ENCODE measurements at places on chromosomes 7 and 10. TPM values are rescaled to one million over a fixed set of nuclear protein-coding genes. Genes with fewer than 3 reads are reported as not detected.

DNA sequence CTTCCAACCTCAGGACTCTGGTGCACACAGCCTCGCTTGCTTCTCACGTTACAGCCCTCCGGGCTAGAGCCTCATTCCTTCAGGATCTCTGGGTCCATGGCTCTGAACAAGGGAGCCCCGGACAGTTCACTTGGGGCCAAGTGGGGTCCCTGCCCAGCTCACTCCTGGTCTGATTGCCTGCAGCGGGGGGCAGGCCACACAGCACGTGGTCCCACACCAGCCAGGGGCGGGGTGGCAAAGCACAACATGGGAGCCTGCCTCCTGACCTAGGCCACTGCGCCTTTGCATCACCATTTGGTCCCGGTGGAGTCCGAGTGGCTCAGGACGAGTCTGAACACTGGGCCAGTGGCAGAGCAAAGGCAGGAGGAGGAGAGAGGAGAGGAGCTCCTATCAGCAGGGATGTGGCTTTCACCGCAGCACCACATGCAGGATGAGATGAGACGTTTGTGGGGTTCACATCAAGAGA lies 13.4 kb upstream of the CRYGN start:
- DNase-seq = peak; percentile 8

DNA sequence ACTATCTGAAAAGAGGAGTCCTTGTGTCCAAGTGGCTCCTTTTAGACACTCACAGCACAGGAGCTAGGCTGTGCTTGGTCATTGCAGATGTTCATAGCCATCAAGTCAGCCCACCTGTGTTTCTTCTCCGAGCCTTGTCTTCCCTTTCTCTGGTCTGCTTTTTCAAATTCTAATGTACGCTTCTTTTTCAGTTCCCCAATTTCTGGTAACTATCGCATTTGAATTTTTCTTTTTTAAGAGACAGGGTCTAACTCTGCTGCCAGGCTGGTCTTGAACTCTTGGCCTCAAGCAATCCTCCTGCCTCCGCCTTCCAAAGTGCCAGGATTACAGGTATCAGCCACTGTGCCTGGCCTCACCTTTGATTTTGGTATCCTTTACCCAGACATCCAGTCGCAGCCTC lies 18.9 kb downstream of the APBB1IP start:
- DNase-seq = peak; percentile 15

GRCh38 chr7:4712281-4713182 lies 30.4 kb downstream of the FOXK1 start:
- peak; percentile 36 for DNase-seq

DNA sequence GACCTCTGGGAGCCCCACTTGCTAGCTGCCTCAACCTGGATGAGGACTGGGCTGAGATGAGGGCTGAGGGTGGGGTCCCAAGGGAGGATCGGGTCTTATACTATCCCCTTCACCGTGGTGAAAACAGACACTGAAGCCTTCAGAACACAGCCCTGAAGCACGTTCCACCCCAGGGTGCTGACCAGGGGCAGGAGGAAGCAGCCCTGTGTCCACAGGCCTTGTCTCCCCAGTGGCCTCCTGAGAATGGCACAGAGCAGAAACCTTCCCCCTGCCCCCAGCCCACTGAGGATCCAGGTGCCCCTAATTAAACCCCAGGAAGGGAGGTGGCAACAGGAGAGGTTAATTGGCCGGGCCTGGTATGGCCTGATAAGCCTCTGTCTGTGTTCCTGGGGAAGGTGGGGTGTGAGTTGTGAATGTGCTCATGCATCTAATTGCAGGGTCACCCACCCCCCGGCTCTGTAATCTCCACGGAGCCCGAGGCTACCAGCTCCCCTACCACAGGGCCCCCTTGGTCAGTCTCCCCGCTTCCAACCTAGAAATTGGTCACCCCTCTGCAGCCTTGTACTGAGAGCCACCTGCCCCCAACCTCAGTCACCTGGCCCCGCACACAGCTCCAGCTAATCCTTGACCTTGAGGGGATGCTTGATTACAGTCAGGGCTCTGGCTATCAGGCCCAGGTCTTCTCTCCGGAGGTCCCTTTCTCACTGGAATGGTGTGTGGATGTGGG lies 159.0 kb upstream of the UNC5B start:
- DNase-seq = no peak

- DNase-seq = no peak
Measured at GRCh38 chr7:125423458-125424155, 494.0 kb upstream of the POT1 start.

GRCh38 chr7:100826514-100827329 lies 601 bp downstream of the EPHB4 start:
- DNase-seq = no peak

DNA sequence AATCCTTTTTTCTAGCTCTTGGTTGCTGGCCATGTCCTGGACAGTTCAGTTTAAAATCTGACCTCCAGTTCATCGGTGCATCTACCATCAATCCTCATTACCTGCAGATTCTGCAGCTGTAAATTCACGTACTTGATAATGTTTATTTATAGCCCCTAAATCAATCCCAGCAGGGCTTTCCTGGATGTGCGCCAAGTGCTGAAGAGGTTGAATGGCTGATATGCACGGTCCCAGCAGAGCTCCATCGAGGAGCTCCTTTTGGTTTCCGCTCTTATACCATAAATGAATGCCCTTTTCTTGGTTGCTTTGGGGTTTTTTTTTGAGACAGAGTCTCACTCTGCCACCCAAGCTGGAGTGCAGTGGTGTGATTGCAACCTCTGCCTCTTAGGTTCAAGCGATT lies 91.2 kb upstream of the CCZ1B start:
- no peak for DNase-seq

- DNase-seq = no peak
Measured at GRCh38 chr7:155745737-155746136, 66.5 kb downstream of the SHH start.

GRCh38 chr7:7099584-7100014 lies 82.7 kb upstream of the C1GALT1 start:
- peak; percentile 28 for DNase-seq

Gene ACTL6B
- not detected for total RNA-seq

Gene SLC16A9
- 14.1 TPM for total RNA-seq

Gene PRSS1
- not detected for total RNA-seq

Gene OR13A1
- not detected for total RNA-seq

Gene SLC29A4
- 36.3 TPM for total RNA-seq
